ENCODE measurements at places on chromosomes 6 and 20.

DNA sequence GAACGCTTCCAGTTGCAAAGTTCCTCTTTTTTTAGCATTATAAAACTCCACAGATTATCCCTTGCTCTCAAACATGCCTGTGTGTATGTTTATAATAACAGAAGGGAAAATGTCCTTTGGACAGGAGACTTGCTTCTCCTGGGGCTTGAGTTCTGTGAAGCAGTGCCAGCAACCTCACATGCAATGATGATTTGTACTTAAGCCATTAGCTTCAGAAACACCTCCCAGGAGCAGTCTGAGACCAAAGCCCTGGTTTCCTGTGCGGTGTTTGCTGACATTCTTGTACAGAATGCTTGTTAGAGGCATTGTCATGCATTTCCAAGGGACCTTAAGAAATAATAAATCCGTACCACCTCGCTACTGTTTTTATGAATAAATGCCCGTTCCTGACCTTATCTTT is 752.8 kb downstream of the CBLN4 start:
- DNase-seq = no peak

DNA sequence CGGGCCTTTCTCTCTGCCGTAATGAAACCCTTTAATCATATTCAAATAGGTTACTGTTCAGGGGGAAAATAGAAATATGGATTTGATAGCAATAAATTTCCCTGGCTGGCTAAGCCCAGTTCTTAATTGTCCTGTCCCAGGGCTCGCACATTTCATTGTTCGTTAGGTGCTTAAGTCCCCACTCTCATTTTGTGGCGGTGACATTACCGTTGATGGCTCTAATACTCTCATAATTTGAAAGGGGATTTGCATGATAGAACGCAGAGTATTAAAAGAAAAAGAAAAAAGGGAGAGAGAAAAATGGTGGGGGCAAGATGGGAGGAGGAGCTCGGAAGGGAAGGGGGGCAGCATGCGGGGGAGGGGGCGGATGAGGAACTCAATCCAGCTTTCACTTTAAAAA is 79.1 kb upstream of the FOXP4 start:
- no peak for DNase-seq

- no peak for DNase-seq
These were observed 11.4 kb upstream of the MMS22L start for GRCh38 chr6:97294451-97294850.

GRCh38 chr6:7267466-7268091 is 45.4 kb downstream of the SSR1 start:
- DNase-seq = no peak
